ENCODE measurements at places on chromosomes 1 and 21.
A peak's percentile ranks its signal among the peaks of the same experiment; 100 is the strongest.

DNA sequence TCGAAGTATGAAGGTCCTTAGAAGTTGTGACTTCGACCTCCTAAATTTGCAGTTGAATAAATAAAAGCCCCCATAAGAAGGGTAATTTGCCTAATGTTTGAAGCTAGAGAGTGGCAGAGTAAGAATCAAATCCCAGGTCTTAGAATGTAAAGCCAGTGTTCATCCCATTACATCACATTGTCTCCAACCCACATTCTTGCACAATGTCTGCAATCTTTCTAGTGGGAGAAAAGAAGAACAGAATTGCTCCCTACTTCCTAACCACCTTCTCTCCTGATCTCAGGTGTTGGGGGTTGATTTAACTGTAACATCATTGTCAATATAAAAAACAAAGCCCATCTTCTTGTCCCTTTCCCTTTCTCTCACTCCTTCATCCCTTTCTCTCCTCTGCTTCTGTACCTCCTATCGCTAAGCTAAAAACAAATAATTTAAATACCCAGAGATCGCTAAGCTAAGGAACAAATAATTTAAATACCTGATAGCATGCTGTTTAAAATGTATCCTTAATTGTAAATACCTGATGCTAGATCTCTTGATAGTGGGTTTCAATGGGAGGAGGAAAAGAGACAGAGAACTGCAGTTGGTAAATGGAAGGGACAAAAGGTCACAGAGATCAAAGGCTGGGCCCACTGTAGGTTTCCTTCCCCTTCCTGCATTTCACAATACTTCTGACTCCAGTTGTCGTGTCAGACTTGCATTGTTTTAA, 32.1 kb upstream of the CCDC190 start:
- no peak for DNase-seq

DNA sequence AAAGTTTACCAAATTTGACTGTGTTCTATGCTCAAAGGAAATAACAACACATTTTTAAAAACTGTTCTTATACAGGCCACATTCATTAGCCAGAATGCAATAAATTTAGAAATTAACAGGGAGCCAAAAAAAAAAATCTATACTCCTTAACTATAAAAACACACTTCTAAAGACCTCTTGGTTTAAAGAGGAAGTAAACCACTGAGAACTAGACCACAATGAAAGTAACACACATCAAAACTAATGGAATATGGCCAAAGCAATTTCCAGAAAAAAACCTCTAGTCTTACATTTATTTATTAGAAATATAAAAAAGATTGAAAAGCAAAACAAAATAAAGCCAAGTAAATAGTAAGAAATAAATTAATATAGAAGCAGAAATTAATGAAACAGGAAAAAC, 48.9 kb upstream of the GADD45A start:
- no peak for DNase-seq

- DNase-seq: no peak
These were observed 4.4 kb upstream of the PIK3C2B start for GRCh38 chr1:204498981-204499380.

DNA sequence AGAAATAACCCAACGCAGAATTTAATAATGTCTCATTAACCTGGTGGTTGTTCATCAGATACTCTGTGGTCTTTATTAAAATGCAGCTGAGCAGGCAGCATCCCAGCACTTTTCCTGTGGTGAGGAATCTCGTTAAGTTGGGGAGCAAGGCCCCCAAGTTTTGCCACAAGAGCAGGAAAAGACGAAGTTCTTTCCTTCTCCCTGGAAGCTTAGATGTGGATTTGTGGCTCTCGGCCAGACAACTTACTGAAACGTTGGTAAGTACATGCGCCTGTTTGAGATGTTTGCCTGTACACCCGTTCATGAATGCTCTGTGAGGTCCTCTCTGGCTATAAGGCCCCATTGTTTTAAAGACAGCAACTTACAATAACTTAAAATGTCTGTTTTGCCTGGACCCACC, 34.3 kb upstream of the PDE9A start:
- no peak for DNase-seq

- DNase-seq: no peak
These were observed 117.4 kb upstream of the RAB3GAP2 start for GRCh38 chr1:220389634-220390033.

DNA sequence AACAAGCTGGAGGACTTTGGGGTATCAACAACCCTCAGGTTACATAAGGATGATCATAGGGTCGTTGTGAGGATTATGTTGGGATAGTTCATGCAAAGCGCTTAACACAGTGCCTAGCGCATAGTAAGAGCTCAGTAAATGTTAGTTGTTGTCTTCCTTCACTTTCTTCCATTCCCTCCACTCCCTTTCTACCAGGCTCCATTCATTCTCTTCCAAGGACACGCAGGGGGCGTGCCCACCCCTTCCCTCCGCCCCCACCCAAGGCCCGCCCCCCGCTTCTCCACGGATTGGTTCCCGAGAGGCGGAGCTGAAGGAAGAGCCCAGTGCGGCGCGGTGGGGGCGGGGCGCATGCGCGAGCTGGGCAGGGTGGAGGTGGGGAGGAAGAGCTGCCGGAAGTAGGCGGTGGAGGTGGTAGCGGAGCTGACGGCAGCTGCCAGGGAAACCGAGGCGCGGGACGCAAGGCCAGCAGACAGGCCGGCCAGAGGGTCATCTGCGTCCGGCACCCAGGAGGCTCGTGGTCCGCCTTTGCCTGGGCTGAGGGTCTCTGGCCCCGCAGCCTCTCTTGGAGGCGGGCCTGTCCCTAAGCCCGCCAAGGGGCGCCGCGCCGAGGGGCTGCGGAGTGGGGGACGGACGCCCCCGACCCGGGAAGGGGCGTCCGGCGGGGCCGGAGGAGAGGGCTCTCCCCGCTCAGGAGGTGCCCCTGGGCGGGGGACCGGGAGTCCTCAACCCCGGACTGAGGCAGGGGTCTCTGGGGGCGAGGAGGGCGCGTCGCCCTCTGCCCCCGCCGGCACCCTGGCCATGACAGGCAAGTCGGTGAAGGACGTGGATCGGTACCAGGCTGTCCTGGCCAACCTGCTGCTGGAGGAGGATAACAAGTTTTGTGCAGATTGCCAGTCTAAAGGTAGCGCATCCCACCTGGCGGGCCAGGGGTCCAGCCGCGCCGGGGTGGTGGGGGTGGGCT, at the start of gene SMAP2:
Gene SMAP2, plus strand, starts transcription at position 405 of the 961 bp plus-strand sequence. Its CDS starts 394 bp downstream, at position 799.
- DNase-seq: peak; percentile 97

DNA sequence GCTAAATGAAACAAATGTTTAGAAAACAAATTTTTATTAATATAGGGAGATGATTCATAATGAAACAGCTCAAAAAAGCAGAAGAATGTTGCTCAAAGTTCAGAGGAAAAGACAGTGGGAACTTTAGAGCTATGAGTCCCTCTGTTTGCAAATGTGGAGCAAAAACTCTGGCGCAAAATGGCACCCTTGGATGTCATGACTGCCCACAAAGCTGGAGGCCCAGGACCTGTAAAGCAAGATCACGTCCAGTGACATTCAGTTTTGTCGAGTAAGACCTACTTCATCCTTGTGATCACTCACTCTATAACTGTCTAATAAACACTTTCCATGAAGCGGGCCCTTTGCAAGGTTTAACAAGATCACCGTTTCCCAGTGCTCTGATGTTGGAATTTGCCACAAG, 9.1 kb upstream of the EXO1 start:
- DNase-seq: no peak

DNA sequence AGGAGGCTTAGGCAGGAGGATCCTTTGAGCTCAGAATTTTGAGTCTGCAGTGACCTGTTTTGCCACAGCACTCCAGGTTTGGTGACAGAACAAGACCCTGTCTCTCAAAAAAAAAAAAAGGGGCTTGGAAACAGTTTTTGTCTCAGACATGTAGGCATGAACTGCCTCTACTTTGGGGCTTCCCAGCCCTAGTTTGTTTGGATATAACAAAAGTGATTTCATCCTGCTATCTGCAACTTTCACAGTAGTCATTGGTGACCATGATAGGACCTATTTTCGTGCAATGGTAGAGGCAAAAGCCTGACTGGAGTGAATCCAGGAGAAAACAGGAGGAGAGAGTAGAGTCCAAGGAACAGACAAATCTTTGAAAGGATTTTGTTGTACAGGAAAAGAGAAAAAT, 20.3 kb upstream of the EVI5 start:
- DNase-seq: no peak

DNA sequence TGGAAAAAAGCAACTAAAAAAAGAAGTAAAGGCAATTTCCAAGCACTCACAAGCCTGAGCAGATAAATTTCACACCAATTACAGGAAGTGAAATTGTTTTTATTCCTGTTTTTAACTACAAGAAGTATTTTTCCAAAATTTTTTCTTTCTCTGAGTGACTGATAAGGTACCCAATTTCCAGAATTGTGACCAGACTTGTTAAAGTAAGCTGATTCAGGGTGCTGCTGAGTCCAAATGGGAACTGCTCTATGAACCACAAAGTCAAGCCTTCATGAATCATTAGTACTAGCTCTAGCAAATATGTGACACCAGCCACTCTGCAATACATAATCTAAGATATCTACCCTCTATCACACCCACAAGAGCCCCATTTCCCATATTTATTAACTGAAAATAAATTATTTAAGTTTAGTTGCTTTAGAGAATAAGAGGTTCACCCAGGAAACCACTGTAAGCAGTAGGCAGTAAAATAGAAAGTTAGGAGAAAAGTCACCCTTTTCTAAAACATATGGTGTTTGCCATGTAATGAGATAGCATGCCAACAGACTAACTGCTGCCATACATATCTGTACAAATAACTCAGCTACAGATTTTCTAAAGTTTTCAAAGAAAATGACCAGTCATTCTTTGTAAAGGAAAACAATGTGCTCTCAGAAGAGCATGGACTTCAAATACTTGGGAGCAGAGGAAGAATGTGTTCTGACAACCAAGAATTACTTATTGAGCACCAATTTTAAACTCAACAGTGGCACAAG, 43.1 kb upstream of the TNFSF18 start:
- no peak for DNase-seq

DNA sequence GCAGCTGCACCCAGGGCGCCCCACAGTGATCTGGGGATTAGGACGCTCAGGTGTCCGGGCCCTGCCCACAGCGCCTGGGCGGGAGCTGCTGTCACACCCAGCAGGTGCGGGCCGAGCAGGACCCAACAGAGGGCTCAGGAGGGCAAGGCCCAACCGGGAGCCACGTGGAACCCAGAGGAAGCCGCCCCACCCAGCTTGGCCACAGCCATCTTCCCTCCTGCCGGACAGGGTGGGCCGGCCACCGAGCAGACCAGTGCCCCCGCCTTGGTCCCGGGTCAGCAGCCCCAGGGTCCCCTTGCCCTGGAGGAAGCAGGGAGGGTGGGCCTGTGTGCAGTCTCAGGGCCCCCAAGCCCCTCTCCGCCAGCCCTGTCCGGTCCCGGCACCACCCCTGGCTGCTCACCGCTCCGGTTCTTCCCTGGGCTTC, 6.3 kb upstream of the TTLL10 start:
- DNase-seq: no peak

- no peak for DNase-seq
These were observed 85.5 kb upstream of the SELENON start for GRCh38 chr1:25714372-25714931.

GRCh38 chr1:187041104-187041503, 212.4 kb downstream of the PLA2G4A start:
- no peak for DNase-seq

DNA sequence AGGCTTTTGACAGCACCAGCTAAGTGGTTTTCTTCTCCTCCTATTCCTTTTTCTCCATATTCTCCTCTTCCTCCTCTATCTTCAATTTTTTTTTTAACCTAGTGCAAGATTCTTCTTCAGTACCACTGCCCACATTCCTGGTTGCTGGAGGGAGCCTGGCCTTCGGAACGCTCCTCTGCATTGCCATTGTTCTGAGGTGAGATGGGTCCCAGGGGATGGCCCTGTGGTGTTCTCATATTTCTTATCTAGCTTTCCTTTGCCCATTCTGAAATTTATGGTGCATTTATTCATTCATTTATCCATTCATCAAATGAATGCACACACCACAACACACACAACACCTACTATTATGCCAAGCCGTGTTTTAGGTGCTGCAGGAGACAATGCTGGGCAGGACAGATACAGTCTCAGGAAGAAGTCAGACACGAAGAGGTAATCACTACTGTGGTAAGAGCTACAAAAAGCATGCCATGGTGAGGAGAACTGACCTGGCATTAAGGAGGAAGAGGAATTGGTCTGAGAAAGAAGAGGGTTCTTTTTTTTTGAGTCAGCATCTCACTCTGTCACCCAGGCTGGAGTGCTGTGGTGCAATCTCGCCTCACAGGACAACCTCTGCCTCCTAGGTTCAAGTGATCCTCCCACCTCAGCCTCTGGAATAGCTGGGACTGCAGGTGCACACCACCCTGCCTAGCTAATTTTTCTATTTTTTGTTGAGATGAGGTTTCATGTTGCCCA, 47.5 kb upstream of the TDRD10 start:
- no peak for DNase-seq

GRCh38 chr1:52007215-52008002, 16.9 kb upstream of the RAB3B start:
- no peak for DNase-seq

DNA sequence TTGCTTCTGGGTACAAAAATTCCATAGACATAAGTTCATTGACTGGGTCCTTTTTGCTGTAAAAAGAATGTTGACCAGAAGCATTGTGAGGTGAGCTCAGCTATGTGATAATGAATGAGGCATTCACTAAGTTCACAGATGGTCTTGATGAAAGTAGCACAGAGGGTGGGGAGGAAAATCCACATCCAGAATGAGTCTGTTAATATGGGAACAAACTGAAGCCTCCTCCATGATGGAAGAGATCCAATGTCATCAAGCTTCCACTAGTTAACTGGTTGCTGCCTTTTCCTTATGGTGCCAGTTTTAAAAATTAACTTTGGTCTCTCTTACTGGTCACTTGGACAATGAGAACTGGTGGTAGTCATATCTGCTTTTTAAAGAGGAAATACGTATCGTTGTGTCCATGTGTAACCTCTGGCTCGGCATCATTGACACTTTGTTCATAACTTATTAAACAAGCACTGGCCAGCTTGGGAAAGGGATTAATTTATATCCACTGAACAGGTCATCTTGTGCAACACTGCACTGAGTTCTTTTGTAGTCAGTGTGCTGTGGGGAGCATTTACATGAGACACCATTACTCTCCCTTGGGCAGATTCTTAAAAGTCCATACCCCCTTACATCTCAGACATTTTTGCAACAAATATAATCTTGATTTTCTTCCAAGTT, 88.6 kb downstream of the ADAMTS1 start:
- no peak for DNase-seq

DNA sequence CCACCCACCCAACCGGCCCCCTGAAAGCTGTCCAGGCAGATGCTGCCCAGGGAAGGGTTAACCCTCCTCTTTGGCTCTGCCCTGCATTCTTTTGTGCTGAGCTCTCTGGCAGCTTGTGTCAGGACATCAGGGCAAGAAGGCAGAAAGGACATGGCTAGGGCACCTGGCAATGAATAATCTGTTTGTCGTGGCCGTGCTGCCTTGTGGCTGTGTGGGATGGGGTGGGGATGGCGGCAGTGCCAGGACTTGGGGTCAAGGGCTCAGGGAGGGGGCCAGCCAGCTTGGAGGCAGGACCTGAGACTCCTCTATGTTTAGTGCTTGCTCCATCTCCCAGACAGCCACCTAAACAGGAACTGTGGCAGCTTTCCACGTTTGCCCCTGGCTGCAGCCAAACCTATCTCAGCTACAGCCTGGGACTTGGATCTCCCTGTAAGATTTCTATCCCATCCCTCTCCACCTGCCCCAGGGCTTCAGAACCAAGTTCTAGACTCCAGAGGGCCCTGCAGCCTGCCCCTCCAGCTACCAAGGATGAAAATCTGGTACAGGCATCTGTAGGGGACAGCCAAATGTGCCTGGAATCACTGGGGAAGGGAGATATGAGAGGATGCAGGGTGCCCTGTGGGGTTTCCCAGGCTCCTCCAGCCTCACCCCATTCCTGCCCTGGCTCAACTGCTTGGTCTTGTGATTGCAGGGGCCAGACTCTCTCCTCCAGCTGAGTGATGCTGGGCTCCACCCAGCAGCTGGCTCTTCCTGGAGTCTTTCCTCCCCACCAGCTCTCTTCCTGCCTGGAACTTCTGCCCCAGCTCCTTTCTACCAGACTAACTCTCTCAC, 9.6 kb upstream of the GPR37L1 start:
- no peak for DNase-seq
